Pancreas (tissue), 10 donors: ENCODE measurements at places on chromosomes 7 and 10. TPM values are rescaled to one million over a fixed set of nuclear protein-coding genes. Genes with fewer than 3 reads are reported as not detected.

Gene PITX3
- total RNA-seq: not detected

Gene ODAD2
- not detected for total RNA-seq

- no peak for DNase-seq
- no peaks in the 10 kb centered on the region for H3K36me3 ChIP-seq
- no peaks in the 10 kb centered on the region for H3K27me3 ChIP-seq
- H3K4me1 ChIP-seq: no peaks in the 10 kb centered on the region
- H3K4me3 ChIP-seq: no peak overlapping the region
Observed at GRCh38 chr7:48511080-48511479, 339.8 kb downstream of the ABCA13 start.

DNA sequence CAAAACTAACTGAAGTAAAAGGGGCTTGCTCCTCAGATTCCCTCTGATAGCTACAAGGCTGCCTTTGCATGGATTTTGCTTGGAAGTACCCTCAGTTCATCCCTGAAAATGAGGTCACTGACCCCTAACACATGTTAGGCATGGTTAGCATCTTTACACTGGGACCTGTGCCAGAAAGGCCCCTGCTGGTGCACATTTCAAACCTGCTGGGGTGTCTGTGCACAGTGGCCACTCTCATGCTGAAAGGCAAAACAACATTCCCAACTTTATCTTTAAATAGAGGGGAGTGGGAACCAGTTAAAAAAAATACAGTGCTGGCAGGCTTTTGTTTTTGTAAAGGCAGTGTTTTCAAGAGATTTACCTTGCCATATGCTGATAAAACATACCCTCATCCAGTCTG, 99.1 kb downstream of the ANK3 start:
- no peaks in the 10 kb centered on the region for H3K4me1 ChIP-seq
- no peaks in the 10 kb centered on the region for H3K36me3 ChIP-seq
- DNase-seq: no peak
- H3K27me3 ChIP-seq: no peaks in the 10 kb centered on the region
- H3K4me3 ChIP-seq: no peak overlapping the region

Gene STK31
- total RNA-seq: 0.69 TPM
